Naive thymus-derived CD4-positive, alpha-beta T cell (primary cell): ENCODE measurements at places on chromosomes 4 and X. TPM values are rescaled to one million over a fixed set of nuclear protein-coding genes. Genes with fewer than 3 reads are reported as not detected.

DNA sequence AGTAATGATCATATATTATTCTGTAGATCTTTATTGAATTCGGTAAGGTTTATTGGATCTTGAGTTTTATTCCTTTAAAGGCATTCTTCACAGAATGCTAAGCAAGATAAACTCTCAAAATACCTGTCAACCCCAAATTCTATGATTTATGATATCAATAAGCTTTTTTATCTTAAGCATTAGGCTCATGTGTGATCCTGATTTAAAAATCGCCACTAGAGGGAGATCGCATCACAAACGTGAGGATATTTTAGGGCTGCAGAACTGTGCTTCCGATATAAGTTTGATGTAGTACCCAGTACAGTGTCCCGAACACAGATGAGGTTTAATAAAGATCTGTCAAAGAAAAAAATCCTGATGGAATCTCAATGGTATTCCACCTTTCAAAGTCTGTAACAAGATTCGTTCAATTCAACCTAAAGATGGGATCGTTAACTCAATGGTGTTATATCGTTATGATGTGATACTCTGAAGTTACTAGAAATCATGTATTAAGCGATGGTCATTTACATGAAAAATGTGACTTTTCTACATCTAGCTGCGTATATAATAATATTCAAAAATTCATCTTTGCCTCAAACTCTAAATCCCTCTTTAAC lies 169.0 kb downstream of the CORIN start:
- no peak for DNase-seq

GRCh38 chr4:1996866-1997611 lies 11.7 kb downstream of the NELFA start:
- no peak for DNase-seq

DNA sequence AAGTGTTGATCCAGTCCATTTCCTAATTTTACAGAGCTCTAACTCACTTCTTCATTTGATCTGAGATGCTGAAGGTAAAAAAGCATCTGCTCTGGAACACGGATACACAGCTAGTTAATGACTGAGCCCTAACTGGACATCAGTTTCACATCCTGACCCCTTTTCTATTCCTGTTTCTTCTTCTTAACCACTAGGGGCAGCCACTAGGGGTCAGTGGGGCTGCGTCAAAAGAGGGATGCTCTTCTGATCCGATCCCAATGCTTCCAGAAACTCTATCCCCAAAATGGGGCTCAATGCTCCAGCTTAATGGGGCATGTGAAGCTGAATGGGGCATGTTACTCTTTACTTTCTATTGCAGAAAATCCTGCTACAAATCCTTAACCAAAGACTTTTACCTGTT lies 33.4 kb upstream of the PHKA2 start:
- no peak for DNase-seq

- no peak for DNase-seq
Measured at GRCh38 chr4:151859641-151860040, 98.8 kb upstream of the GATB start.

DNA sequence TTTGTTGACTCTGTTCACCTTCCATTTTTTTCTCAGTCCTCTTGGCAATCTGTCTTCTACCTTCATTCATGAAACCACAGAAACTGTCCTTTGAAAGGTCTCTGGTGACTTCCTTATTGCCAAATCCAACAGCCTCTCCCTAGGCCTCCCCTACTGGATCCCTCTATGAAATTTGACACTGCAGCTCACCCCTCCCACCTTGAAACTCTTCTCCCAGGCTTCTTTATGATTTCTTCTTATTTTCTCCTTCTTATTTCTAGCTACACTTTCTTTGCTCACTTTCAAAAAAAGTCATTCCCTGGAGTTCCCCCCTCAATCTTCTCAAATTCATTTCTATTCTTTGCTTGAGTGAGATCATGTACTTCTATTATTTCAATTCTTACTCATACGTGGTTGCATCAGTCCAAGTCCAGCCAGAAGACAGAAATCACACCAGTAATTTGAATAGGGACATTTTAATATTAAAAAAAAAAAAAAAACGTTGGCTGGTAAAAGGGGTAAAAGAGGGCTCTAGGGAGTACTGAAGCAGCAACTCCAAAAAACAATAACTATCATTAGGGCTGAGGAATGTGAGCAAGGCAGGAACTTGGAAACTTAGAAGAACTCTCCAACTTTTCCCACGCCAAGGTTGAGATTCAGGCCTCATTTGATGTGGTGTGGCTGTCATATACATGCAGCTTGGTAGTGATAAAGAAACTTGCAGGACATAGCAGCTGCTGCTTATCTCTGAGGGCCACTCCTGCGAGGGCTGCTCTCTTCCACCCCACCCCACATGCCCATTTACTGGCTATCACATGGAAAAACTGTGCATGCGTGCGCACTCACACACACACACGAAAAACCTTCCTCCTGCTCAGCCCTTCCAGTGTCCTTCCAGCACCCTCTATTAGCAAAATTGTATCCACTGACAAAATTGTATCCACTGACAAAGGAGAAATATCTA lies 169.8 kb upstream of the GALNT7 start:
- no peak for DNase-seq

DNA sequence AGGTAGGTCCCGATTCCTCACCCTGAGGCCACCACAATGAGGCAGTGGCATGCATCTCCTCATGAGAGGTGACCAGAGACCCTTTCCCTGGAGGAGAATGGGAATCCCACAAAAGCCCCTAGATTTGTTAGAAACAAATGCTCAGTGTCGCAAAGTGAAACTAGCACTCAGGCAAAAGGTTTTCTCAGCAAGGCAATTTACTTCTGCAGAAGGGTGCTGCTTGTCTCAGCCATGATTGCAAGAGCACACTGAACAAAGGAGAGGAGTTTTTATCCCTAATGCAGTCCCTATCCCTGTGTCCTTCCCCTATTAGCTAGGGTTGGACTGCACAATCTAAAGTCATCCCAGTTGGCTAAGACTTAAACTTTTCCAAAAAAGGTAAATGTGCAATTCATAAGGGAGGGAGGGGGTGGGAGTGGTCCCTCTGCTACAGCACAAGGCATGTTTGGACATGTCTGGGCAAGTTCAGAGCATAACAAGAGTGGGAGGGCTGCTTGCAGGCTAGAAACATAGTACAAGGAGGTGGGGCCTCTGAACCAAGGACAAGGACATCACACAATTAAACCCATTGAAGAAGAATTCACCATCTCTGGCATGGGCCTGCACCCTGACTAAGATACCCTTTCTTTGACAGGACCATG lies 185.3 kb downstream of the CCNG2 start:
- DNase-seq: no peak

DNA sequence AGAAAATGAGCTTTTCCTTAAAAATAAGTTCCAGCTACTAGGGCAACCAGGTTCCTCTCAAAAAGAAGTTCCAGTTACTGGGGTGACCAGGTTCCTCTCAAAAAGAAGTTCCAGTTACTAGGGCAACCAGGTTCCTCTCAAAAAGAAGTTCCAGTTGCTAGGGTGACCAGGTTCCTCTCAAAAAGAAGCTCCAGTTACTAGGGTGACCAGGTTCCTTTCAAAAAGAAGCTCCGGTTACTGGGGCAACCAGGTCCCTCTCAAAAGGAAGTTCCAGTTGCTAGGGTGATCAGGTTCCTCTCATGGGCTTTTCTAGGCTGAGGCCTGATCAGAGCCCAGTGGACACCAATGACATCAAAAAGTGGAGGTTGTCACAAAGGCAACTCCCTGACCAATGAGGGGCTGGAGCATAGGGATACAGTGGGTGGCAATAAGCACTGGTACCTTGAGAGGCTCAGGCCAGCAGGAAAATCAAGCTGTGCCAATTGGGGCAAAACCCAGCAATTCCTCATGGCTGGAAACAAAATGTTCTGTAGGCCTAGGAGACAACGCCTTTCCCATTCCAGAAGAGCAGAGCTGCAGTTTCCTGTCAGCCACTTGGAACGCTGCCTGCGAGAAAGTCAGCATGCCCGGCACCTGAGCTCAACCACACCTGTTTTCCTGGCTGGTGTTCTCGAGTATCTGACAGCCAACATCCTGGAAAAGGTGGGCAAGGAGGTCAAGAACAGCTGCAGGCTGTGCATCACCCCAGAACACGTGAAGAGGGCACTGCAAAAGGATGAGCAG lies 12.3 kb upstream of the SYTL5 start:
- no peak for DNase-seq

DNA sequence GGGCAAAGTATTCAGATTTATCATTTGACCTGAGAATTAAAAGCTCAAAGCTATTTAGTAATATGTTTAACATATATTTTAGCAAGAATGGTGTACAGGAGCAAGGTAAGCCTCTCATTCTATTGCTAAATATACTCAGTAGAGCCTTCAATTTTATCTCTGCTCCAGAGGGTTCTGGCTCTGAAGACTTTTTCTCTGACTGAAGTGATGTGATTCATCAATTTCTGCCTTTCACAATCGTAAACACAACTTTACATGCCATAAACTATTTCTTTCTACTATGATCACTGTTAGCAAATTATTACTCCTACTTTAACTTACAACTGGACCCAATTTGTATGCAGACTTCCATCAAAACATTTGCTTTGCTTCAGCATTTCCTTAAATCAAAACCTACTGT lies 315.0 kb upstream of the NDST4 start:
- no peak for DNase-seq

DNA sequence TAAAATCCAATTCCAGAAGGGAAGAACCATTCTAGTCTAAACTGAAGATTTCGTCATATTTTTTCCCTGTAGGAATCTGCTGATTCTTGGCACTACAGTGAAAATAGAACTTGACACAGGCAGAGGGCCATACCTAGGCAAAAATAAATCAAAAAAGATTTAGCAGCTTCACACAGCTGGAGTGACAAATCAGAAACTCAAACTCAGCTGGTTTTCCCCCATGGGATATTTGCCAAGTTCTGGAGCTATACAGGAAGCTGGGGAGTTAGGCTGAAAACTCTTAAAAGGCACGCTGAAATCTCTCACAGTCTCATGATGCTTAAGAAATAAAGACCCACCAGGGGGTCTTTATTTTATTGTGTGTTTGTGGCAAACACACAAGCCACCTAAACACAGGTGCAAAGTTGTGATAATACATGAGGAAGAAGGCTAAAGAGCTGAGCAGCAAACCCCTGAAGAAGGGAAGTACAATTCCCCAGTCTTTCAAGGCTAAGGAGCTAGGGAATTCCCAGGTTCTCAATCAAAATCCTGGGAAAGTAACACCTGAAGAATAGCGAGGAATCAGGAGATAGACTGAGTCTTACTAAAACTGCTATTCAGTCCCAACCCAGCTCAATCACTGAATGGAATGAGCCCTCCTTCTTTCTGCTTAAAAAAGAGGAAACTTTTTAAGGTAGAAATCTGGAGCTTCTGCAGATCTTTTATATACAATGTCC lies 32.1 kb upstream of the BEND2 start:
- DNase-seq: no peak

DNA sequence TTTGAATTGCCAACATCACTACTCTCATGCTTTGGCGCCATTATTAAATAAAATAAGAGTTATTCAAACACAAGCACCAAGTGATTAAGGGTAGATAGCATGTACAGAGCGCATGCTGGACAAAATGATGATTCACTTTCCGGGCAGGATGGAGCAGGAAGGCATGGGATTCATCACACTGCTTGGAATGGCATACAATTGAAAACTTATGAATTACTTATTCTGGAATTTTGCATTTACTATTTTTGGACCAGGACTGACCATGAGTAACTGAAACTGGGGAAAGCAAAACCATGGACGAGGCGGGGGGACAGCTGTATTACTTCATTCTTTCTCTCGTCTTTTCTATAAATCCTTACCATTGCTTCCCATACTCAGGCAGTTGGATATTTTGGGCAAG lies 28.5 kb upstream of the FGF5 start:
- no peak for DNase-seq

DNA sequence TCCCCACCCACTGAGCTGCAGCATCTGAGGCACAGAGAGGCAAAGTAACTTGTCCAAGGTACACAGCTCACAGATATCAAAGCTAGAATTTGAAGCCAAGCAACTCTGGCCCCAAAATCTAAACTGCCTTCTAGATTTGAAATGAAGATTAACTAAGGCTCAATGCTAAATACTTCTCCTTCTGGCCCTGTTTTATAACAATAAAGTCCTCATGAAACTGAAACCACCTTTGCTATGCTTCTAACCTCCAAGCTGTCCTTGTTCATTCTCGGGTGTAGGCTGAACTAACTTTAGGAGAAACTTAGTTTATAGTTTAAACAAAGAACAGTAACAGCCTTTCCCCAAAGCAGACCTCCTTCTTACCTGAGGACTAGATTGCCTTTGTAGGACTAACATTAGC lies 93.6 kb downstream of the DCTD start:
- DNase-seq: no peak

DNA sequence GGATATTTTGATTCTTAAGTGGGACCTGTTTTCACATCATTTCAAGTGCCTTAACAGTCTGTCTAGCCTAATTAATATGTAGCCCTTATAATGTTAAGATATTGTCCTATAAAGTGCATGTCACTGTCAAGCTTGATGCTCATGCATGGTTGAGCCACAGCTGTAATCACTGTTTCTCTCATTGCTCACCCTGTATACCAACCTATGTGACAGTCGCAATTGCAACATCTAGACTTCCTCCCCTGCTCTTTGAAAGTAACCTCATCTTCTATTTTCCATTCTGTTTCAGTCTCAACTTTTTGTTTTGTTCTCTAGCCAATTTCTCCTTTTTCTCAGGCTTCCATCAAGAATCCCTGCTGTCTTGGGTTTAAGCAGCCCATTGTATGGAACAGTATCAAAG lies 24.4 kb upstream of the MSL3 start:
- DNase-seq: no peak

- DNase-seq: no peak
Measured at GRCh38 chrX:31464306-31464915, 392.6 kb upstream of the FTHL17 start.

DNA sequence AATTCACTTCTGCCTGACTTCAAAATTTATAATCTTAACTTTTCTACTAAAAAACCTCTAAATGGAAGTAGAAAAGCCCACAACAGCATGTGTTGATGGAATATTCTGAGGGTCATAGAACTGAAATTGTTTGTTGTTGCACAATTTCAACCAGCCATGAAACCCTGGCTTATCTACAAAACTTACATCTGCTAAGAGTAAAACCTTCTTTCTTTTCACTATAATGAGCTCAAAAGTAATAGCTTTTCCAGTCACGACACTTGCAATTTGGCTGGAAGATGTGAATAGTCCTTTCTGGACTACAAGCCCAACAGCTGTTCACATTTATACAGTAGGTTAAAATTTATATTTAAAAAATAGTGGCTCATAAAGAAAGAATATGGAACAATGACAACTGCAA lies 250.0 kb downstream of the GPAT3 start:
- no peak for DNase-seq

GRCh38 chr4:26727844-26728243 lies 132.8 kb upstream of the STIM2 start:
- DNase-seq: no peak

- DNase-seq: no peak
Measured at GRCh38 chrX:51459125-51459524, 37.3 kb downstream of the NUDT11 start.

Gene DOK7
- not detected for polyA plus RNA-seq

Gene FMR1NB
- polyA plus RNA-seq: not detected

Gene MAGEA6
- polyA plus RNA-seq: not detected

Gene PNCK
- polyA plus RNA-seq: not detected

Gene GRID2
- polyA plus RNA-seq: not detected
